CD4-positive, alpha-beta T cell treated with Interleukin-6 at 100 ng/mL for 8 hours (primary cell): ENCODE measurements at places on chromosomes 4 and X.
A peak's percentile ranks its signal among the peaks of the same experiment; 100 is the strongest.

- DNase-seq, result no peak
Measured at GRCh38 chr4:14069886-14070285, 442.4 kb upstream of the BOD1L1 start.

GRCh38 chr4:2804973-2805501, 12.2 kb downstream of the SH3BP2 start:
- DNase-seq, result no peak

DNA sequence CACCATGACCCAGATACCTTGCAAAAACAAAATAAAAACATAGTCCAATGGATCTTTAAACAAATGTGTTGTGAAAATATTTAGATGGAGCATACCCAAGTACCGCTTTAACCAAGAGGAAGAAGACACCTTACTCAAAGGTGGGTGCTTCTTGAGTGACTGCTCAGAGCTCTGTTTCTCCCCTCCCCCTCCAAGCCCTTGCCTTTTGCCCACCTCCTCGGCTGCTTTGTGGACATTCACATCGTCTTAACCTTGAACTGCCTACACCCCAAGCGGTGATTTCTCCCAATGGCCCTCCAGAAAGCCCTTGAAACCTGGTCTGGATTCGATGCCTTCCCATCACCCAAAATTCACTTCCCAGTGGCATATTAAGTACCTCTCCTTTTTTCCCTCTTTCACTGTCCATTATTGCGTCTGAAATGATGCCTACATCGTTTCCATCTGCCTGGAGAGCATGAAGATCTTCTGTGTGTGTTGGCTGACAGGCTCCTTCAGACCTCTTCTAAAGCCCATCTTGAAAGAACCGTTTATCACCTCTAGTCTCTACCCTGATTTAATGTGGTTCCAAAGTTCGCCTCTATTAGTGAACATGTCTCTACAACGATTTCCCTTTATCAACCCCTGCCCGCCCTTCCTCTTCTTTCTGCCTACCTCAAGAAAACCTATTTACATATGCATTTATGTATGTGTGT, 968 bp downstream of the GPRIN3 start:
- DNase-seq, result peak; percentile 35

- no peak for DNase-seq
Measured at GRCh38 chr4:118869808-118870342, 18.8 kb upstream of the SYNPO2 start.

- no peak for DNase-seq
Measured at GRCh38 chrX:20143561-20143960, 1.9 kb upstream of the EIF1AX start.
